ENCODE measurements at places on chromosomes 4 and X.
A peak's percentile ranks its signal among the peaks of the same experiment; 100 is the strongest.

DNA sequence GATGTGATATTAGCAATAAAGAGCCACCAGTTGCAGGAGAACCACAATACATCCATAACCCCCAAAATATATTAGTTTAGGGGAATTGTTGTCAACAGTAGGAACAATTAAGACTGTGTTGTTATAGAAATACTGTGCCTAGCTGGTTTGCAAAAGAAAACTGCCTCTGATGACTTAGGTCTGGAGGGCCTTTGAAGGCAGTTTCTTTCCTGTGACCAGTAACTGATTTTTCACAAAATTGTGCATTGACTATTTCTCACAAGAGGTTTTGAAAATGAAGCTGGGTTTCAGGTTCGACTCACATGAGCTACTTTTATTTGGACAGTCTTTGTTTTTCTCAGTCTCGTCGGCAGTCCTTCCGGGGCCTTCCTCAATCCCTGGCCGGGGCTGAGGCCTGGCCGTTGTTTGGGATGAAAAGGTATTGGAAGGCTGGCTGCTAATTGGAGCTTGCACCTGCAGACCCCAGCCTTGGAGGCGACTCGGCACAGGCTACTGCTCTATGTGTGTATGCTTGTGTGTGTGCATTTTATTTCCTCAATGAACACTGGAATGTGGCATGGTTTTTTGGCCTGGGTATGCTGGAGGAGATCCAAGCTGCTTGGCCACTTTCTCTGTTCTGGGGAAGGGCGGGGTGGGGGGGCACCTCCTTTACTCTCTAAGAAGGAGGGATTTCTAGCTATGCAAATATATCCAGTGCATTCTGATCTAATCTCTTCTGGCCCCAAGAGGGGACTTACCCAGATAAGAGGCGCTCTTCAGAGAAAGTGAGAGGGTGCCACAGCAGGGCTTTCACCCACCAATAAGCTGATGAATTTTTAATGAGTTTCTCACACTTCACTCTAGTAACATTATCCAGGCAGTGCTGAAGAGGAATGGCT is 49.5 kb upstream of the LNX1 start:
- peak; percentile 15 for DNase-seq

GRCh38 chrX:154751203-154751668 is 359 bp upstream of the GAB3 start:
- DNase-seq, result no peak

GRCh38 chrX:1444561-1445500 is 7.9 kb downstream of the ASMTL start:
- DNase-seq, result no peak

- DNase-seq, result no peak
These were observed 47.0 kb downstream of the AFF1 start for GRCh38 chr4:86981789-86982188.

DNA sequence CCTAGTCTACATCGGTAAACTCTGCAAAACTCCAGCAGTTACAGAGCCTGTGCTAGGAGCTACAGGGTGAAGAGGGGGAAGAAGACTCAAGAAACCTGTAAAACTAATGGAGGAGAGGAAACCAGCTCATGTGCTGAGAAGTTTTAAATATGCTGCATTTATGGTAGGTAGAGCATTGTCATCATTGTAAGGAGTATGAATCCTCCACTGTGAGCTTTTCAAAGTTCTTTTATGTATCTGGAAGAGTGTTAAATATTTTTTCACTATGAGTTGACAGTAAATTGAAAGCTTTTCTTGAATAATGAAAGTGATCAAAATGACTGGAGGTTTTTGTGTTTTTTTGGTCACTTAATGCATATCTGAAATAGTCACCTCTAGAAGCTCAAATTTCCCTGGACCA is 46.2 kb downstream of the SEPTIN11 start:
- DNase-seq, result no peak

- DNase-seq, result no peak
These were observed 68.6 kb upstream of the ADGRG2 start for GRCh38 chrX:19190902-19191301.

GRCh38 chrX:152992115-152992514 is 1.8 kb downstream of the PNMA5 start:
- no peak for DNase-seq

- peak; percentile 89 for DNase-seq
These were observed 37.9 kb upstream of the MXRA5 start for GRCh38 chrX:3384327-3384726.

DNA sequence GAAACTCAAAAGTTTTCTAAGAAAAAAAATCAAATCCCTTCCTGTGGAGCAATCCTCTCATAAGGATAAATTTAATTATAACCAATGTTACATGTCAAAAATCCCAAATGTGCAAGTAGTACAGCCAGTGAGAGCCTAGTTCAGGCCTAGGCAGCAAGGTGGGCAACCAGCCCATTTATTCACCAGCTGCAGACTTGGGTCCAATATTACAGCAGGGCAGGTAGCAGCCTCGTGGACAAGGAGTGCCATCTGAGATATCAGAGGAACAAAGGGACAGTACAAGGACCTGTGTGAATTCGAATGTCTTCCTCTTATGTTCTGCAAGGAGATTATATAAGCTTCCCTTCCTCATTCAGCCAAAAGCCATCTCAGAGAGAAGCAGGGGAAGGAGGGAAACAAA is 6.6 kb downstream of the HELQ start:
- no peak for DNase-seq

DNA sequence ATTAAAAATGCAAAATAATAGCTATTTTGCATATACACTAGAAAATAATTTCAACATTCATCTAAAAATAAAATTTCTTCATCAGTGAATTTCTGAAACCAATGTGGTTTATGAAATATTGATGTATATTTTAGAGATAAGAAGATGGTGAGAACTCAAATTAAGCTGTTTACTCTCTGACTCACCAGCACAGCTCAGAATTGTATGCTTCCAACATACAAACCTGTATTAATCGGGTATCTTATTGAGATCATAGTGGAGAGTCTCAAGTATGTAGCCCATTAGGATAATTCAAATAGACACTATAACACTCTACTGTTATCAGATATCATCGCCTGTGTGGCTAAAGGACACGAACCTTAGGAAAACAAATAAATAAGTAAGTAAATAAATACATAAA is 899.5 kb upstream of the INTU start:
- no peak for DNase-seq

GRCh38 chr4:159312236-159312635 is 209.4 kb downstream of the RAPGEF2 start:
- DNase-seq, result no peak

DNA sequence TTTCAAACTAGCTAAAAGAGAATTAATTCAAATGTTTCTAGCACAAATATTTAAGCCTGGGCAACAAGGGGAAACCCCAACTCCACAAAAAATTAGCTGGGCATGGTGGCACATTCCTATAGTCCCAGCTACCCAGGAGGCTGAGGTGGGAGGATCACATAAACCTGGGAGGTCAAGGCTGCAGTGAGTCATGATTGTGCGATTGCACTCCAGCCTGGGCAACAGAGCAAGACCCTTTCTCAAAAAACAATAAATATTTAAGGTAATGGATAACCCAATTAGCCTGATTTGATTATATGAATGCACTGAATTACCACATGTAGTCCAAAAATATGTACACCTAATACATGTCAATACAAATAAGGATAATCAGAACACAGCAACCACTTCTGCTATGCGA is 14.3 kb downstream of the RCHY1 start:
- no peak for DNase-seq

DNA sequence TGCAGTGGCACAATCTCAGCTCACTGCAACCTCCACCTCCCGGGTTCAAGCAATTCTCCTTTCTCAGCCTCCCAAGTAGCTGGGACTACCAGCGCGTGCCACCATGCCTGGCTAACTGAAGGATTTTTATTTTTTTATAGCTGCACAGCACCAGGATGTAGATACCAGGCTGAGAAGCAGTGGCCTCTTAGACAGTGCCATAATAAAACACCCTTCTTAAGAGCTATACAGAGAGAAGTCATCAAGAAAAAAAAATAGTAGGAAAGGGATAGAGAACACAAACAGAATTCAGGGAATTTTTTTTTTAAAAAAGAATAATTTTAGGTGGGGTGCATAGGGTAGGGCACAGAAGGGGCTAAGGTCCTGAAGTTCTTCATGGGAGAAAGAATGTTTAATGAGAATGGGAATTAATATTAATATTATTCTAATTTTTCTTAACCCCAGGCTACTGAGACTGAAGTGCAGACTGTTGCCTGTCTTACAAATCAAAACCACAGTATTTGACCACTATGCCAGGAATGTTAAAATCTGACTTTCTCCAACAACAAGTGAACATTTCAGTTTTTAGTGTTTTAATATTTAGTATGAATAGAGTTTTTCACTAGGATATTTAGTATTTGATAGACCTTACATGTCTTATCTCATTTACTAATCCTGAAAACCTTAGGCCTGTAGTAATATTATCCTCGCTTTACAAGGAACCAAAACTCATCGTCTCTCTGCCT is 146.7 kb downstream of the KCNIP4 start:
- peak; percentile 55 for DNase-seq

DNA sequence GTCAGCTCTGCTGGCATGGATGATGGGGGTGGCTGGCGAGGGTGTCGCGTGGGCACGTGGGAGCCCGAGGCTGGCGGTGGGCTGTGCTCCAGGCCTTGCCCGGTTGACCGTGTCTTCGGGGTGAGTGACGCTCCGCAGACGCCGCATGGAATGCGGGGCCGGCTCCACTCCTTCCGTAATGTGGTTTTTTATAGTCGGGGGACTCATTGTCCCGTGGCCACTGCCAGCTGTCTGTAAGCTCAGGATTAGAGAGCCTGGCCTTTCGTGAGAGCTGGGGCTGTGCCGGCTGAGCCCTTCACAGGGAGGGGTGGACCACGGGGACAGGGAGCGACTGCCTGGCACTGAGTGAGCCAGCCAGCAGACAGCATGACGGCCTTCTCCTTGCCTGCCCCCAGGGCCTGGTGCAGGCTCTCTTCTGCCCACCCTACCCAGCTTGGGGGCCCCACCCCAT is 20.4 kb downstream of the DOK7 start:
- peak; percentile 73 for DNase-seq

DNA sequence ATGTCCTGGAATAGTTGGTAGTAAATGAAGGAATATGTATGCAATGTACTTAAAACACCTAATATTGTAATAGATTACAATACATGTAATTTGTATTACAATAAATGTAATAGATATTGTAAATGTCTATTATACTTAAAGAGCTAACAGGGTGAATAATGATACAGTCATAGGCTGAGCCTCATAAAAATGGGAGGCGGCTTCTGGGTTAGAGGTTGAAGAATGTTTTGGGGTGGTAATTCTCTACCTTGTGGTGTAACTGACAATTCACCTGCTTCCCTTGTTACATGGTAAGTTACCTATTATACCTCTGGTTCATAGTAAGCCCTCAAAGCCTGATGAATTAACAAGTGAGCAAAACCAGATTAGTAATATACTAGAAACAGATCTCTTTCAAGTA is 26.0 kb downstream of the ATP8A1 start:
- peak; percentile 41 for DNase-seq

GRCh38 chr4:81319657-81320056 is 104.6 kb upstream of the PRKG2 start:
- DNase-seq, result peak; percentile 58

DNA sequence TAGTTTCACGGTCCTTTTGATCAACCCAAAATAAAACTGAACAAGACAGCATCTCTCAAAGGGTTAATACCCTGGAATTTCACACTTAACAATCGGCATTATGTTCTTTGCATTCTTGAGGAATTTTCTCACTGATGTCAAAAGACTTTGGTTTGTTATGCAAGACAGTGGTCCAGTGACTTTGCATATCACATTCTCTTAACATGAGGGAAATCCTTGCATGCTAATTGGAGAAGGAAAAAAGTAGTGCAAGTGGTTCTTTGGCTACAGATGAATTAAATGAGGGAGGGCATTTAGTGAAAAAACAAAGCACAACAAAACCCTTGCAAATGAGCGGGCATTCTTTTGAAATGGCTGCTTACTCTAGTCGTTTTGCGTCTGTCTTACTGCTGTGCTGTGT is 105.1 kb upstream of the LIMCH1 start:
- DNase-seq, result peak; percentile 82

- peak; percentile 63 for DNase-seq
These were observed 130.1 kb upstream of the TECRL start for GRCh38 chr4:64539234-64539849.

DNA sequence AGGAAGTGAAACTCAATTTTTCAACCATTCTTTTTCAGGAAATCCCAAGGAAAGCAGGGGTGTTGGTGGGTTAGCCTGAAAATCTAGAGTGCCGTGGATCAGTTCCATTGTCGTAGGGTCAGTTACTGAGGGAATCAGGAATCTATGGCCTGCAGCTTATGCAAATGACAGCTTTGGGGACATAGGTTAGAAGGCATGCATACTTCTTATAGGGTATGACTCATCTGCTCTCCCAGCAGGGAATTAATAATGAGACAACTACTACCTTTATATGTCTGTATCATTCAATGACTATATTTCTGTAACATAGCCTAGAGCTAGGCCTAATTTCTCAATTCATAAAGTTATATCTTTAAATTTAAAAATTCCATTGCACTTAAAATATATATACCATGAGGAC is 36.6 kb downstream of the ZNF41 start:
- no peak for DNase-seq

DNA sequence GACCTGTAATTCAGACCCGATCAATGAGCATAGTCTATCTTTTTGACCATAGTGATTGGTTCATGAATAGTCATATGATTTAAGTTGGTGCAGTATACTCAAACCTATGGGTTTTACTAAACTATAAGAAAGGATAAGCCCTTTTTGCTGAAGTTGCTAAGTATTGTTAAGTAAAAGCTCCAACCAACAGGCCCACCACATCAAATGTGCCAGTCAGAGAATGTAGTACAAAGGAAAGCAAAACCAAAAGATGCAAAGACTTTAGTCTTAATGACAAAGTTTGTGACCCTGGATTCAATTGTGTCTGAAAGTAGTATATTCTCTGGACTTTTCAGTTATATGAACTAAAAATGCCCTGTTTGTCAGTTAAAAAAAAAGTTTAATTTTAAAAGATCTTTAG is 208.1 kb upstream of the TET2 start:
- DNase-seq, result no peak

GRCh38 chr4:74314329-74314728 is 6.1 kb downstream of the EPGN start:
- no peak for DNase-seq

- DNase-seq, result no peak
These were observed 112.6 kb downstream of the GABRA2 start for GRCh38 chr4:46277165-46277951.

DNA sequence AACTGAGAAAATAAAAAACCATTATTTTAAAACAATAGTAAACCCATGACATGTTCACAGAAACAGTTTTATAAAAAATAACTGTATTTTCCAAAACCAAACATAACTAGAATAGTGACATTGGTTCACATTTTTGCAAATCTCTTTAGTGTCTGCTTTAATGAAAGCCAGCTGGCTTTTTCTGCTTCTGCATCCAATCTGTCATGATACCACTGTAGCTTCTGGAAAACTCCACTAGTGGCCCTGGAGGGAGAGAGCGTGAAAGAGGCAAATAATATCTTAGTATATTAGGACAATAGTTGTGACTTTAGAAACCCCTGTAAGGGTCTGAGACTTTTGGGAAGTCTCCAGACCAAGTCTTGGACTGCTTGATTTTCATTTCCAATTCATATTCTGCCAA is 31.1 kb downstream of the FGFBP1 start:
- DNase-seq, result no peak

- DNase-seq, result peak; percentile 67
These were observed 93.9 kb downstream of the CEP44 start for GRCh38 chr4:174377613-174378012.

- no peak for DNase-seq
These were observed 95.8 kb upstream of the GEMIN8 start for GRCh38 chrX:14125462-14125861.

- DNase-seq, result peak; percentile 20
These were observed 27.7 kb downstream of the LARP7 start for GRCh38 chr4:112664611-112665010.

GRCh38 chr4:8307714-8308113 is 38.2 kb downstream of the HTRA3 start:
- no peak for DNase-seq

- no peak for DNase-seq
These were observed 92.3 kb upstream of the SHOX start for GRCh38 chrX:538311-538710.

All from kidney tubule cell (primary cell).